ENCODE measurements at places on chromosomes 7 and 10.

GRCh38 chr10:77146712-77147336 is 490.8 kb downstream of the KCNMA1 start:
- DNase-seq, result no peak

GRCh38 chr10:26715137-26715487 is 17.6 kb downstream of the PDSS1 start:
- DNase-seq, result no peak

DNA sequence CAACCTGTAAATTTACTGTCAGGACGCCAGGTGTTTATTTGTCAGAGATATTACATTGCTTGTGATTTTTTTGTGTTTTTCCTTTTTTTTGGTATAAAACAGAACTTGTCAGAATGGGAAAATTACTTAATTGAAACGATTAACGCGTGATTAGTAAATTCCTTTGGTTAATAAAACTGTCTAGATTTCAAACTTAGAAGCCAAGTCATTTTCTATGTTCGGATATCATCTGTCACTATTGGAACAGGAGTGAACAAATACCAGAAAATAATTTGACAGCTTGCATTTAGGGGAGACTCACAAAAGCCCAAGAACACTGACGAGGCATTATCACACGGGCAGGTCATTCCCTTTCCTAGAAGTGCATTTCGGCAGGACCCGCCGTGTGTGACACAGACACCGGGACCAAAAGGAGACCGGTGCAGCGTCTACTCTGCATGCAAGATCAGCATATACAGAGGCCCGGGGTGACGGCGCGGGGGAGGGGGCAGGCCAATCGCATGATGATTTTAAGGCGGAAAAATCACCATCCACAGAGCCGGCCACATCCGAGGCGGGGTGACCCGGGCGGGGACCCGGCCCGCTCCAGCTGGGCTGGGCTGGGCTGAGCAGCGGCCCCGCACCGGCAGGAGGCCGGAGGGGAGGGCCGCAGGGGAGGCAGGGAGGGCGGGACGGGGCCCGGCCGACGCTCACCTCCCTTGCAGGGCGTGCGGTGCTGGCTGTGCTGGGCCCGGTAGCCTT is 841 bp downstream of the GLUD1 start:
- peak; percentile 69 for DNase-seq

DNA sequence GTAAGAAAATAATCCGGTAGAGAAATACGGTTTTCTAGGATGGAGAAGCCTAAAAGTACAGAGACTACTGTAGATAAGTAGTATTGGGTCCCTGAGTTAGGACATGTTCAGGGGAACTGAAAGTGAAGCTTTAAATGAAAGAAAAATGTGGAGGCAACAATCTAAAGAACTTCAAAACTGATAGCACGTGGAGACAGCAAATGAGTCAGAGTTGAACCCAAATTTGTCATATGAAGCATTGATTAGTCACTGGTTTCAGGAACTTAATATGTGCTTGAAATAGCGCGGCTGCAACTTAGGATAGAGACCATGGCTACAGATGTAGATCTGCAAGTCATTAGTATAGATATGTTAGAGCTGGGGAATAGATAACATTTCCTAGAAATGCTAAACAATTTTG is 1138.6 kb upstream of the SORCS1 start:
- DNase-seq, result no peak

- no peak for DNase-seq
These were observed 20.7 kb downstream of the GET4 start for GRCh38 chr7:897086-897485.

Data from stimulated activated CD8-positive, alpha-beta memory T cell treated with anti-CD3 and anti-CD28 coated beads, Interleukin-2, amount 100 ng/mL, for 48 hours (primary cell).